ENCODE measurements at places on chromosomes 5 and 9.
A peak's percentile ranks its signal among the peaks of the same experiment; 100 is the strongest.

- DNase-seq = no peak
These were observed 16.7 kb upstream of the TLR4 start for GRCh38 chr9:117687532-117687931.

GRCh38 chr9:78669591-78669990, 372.7 kb downstream of the PSAT1 start:
- no peak for DNase-seq

DNA sequence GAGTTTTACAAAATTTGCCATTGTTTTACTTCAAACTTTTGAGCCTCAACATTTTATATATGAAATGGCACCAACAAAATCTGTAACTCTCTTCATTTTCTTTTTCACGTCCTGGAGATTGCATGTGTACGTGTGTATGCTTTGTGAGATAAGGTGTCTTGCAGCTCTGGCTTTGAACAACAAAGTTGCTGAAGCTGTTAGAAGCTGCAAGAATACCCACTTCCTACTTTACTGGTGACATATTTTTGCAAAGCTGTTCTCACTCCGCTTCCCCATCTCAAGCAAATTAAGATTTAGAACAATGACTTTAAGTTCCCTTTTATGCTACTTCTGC, 41.8 kb downstream of the FYB1 start:
- DNase-seq = no peak

- DNase-seq = no peak
These were observed 1076.5 kb upstream of the ARRDC3 start for GRCh38 chr5:92459654-92460053.

DNA sequence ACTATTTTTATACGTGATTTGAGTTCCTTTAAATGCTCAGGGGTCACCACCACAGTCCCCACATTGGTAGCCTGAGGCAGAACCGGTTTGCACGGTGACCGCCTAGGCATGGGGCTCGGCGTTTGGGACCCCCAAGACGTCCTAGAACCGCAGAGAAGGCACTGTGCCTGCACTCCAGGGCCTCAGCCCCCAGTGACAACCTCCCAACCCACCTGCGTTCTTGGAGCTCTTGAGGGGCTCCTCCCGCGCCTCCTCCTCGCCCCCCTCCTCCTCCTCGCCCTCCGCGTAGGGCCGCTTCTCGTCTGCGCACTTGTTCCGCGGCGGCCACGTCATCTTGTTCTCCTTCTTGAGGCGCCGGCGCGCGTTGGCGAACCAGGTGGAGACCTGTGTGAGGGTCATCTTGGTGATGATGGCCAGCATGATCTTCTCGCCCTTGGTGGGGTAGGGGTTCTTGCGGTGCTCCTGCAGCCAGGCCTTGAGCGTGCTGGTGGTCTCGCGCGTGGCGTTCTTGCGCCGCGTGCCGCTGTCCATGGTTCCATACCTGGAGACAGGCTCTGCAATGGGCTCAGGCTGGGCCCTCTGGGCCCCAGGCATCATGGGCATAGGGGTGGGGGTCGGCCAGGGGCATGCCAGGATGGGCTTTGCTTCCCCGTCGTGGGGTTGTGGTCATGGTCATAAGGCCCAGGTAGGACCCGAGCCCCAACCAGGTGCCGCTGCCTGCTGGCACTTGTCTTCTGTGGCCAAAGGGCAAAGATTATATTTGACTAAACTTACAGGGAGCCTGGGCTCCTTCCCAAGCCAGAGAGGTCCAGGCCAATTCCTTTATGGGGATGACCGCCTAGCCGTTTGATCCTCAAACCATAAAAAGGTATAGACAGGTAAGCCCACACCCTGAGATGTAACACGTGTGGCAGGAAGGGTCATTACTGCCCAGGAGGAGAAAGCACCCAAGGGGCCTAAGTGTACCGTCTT, 3.1 kb downstream of the IRX4 start:
- no peak for DNase-seq

DNA sequence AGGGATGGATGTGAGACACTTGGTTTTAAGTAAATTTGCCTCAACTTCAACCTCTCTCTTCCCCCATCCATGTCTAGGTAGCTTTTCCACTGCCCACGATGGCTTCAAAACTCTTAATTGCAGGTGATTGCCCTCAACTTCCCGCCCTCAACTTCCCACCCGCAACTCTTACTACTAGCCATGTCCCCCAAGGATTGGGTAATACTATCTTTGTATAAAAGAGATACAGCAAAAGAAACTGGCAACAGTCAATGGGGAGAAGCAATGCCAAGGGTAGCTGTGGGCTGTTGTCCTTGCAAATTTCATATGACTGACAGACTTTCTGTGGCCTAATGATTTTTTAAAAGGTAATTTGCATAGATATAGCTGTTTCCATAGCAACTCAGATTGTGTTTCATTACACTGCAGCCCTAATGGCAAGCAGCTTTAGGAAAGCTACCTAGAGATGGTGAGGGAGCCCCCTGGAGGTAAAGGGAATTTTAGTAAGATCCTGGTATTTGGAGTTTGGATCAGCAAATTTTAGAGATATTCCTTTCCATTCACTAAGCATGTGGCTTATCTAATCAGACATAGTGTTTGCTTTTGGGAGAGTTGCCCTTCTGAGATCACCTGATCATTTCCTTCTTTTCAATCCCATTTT, 421.5 kb upstream of the DAP start:
- peak; percentile 46 for DNase-seq

GRCh38 chr9:136081113-136081825, 13.8 kb downstream of the NACC2 start:
- DNase-seq = no peak

- no peak for DNase-seq
These were observed 1.2 kb downstream of the N4BP3 start for GRCh38 chr5:178114325-178115135.

- no peak for DNase-seq
These were observed 130.9 kb upstream of the CHD1 start for GRCh38 chr5:99059685-99060084.

DNA sequence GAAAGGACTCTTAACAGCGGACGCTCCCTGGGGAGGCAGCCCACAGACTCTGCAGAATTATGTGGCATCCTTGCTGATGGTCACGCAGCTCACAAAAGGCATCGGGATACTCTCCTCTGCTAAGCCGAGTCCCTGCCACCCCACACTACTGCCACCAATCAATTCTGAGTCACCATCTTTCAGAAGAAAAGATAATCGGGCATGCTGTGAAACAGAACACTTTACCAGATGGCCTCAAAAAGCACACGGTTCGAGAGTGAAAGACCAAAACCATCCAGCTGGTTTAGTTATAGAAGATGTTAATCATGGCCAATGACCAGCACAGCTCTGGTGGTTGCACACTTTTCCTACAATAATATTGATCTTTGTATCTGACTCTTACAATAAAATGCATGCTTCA, 136.3 kb downstream of the MYO10 start:
- no peak for DNase-seq

- DNase-seq = no peak
These were observed 41.2 kb downstream of the NADK2 start for GRCh38 chr5:36200513-36200912.

DNA sequence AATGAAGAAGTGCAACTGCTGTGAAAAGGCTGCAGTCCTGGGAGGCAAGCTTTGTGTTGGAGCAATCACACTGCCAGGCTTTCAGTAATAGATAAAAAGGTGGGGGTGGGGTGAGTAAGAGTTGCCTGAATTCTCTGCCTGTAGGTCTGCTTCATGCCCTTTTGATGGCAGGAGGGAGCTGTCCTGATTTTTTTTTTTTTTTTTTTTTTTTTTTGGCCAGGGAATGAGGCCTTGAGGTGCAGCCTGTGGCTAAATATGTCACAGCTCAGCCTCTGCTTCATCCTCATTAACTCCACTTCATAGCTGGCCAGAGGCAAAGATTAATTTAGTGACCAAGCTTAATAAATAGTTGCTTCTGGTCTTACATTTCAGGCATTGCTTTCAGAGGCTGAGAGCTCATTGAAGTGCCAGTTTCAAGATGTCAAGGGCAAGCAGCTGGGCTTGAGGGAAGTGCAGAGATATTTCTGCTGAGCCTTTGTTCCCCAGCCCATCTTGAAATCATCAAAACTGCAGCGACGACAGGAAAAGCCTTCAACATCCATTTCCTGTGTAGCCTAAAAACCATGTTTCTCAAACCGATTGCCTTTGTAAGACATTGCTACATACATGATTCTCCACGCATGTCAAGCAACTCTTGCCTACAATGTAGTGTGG, 134.7 kb downstream of the MACIR start:
- no peak for DNase-seq

GRCh38 chr5:761854-762710, 22.4 kb downstream of the ZDHHC11B start:
- peak; percentile 83 for DNase-seq

DNA sequence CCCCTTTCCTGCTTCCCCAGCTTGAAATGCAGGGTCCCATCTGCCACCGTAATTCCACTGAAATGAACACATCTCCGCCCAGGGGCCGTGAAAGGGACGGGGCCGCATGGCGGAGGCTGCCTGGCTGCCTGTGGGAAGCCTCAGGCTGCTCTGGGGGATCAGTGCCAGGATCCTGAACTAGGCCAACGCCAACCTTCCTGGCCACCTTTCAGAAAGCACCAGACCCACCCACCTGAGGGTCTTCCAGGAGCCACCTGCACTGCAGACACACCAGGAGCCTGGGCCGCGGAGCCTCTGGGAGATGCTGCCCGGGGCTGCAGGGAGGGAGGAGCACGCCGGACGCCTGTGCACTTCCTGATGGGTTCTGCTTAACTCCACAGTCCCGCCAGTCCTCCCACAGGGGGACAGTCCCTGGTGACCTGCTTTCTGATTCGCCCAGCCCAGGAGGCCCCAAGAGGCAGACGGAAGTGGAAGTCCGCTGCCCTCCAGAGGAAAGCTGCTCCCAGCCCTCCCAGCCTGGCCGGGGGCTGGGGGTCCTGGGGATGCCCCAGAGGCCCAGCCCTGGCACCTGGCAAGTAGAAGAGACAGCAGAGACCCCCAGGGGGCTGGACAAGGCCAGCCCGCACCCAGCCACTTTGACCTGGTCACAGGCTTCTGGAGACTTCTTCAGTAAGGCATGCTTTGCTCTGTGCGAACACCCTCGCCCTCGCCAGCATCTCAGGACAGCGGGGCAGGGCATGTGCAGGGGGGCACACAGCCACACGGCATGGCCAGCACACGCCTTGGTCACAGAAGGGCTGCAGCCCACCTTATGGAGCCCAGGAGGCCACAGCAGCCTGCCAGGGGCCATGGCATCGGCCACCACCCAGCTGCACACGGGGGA, at the start of gene CARD9:
Gene CARD9, minus strand, starts transcription at position 370 of the 883 bp plus-strand sequence. CDS start 1,591 bp downstream, outside the sequence.
- DNase-seq = peak; percentile 49

DNA sequence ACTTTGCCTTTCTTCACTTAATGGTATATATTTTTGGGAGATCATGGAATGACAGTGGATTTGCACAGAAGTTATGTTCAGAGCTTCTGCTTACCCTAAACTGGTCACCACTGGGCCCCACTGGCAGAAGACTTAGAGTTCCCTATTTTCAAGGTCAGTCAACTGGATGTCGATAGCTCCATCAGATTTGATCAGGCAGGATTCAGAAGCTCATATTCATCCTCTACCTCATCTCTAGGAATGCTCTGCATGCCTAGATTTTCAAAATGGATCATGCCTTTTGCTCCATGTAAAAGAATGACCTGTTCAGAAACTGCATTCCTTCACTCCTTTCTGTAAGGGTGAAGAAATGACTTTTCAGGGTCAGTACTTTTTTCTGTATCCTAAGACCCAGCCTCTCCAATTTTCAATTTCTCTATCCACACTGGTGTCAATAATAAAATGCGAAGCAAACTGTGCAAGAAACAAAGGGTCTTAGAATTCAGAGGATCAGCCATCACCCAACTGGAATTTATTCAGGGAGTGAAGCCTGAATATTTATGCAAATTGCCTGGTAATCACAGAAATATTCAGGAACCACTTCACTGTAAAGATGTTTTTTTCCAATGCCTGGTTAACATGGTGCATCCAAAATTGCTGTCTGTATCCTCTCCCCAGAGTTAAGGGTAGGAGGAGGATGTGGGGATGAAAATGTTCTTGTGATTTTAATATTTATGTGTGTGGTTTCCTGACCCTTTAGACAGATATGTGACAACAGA, 125.4 kb downstream of the DOCK2 start:
- DNase-seq = peak; percentile 7

DNA sequence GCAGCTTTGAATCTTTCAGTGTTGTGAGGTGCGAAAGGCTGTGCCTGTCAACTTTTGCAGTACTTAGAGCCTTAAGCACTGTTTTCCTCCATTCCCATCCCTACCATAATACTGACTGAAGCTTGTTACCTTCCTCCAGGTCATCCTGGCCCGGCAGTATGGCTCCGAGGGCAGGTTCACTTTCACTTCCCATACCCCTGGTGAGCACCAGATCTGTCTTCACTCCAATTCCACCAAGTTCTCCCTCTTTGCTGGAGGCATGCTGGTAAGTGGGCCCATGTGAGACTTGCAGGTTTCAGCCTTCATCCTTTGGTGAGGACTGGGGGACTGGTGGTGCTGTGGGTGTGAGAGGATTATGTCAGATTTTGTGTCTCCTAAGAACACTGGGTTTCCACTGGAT, 1.5 kb downstream of the TMED9 start:
- DNase-seq = no peak

DNA sequence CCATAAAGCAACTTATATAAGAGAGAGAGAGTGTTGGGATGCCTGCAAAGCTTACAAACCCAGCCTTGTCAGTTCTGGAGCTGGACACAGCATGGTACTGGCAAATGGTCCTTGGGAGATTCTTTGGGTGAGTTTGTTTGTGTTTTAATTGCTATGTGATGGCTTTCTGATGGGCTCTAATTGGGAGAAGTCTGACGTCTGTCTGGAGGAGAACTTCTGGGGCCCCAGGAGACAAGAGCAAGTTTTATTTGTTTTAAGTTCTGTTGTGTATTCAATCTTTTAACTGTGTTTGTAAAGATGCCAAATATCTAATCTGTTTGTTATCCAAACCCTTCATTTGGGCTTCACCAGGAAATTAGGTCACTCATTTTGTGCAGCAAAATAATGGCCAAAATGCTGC, 50.3 kb upstream of the AFAP1L1 start:
- DNase-seq = peak; percentile 33

GRCh38 chr5:15600035-15600434, 100.1 kb downstream of the FBXL7 start:
- no peak for DNase-seq

- no peak for DNase-seq
These were observed 55.4 kb downstream of the EFNA5 start for GRCh38 chr5:107615299-107615817.

- DNase-seq = peak; percentile 73
These were observed 958 bp upstream of the NFIL3 start for GRCh38 chr9:91424403-91425176.

DNA sequence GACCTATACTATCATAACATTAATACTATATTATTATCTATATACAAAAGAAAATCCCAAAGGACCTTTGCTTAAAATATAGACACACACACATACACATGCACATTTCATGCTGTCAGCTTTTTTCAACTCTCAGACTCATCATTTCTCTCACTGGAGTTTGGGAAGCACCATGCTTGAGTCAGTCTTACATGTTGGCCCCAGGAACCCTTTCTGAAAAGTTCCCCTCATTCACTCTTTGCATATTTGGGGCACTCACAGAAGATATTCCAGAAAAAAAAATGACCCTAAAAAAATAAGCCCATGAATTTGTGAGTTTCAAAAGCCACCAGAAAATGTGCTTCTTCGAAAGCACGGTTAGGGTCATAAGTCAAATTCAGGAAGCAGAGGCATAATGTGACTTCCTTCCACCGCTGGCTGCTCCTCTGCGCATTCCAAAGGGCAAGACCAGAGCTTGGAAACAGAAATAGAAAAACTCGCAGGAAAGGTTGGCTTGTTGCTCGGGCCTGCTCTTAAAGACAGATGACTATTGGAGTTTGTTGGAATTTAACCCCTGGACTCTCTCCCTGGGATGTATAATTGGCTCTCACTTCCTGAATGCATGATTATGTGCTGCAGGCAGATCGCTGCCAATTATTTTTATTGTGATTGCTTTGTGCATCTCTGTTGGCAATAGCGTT, 129.7 kb upstream of the IQGAP2 start:
- no peak for DNase-seq

- no peak for DNase-seq
These were observed 452.7 kb upstream of the CDH9 start for GRCh38 chr5:27491047-27491446.

Data from globus pallidus (tissue), 1 donor.